ENCODE measurements at places on chromosomes 3 and 15.

DNA sequence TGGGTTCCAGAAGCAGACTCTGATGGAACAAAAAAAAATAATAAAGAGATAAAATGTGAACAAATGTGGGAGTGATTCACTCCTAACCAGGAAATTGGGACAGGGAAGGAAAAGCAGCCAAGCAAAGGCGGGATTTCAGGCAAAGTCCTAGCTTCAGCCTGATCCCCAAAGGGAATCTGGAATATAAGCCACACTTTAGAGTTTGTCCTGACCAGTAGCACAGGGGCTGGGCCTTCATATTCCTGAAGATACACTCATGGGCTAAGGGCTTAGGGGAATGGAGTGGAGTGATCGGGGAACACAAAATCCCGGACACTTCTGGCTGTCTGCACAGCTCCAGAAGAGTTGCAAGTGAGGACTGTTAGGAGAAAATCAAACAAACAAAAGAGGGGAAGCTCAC is 135.0 kb upstream of the COL8A1 start:
- no peak for DNase-seq

GRCh38 chr3:25151281-25151902 is 276.7 kb upstream of the RARB start:
- DNase-seq, result no peak

DNA sequence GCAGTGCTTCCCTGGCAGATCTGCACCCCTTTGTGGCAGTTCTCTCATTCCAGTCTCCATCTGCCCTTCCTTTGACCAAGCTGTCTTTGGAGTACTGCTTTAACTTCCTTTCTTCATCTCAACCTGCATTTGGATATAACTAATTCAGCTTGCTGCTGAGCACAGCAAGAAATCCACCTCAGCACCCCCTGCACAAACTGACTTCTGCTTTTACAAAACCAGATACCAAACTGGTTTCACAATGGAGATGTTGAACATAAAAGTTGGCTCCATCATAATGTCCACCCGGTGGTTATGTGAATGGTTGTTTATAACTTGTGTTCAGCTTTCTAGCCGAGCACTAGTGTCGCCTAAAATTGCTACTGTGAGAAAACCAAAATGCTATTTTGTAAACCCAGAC is 341.1 kb upstream of the SEMA6D start:
- DNase-seq, result no peak

DNA sequence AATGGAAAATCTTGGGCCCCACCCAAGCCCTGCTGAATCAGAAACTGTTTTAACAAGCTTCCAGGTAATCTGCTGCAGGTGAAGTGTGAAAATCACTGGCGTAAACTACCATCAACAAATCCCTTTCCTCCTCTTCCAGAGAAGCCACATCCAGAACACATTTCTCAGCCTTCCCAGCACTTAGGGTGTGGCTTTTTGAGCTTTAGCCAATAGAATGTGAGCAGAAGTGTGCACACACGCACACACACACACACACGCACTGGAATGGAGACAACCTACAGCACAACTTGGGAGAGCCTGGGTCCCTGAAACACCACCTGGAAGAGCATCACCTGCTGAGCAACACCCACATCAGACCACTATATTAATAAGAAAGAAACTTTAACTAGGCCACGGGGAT is 98.6 kb downstream of the OSBPL10 start:
- no peak for DNase-seq

- DNase-seq, result no peak
These were observed 716.8 kb upstream of the BCHE start for GRCh38 chr3:166554023-166554422.

DNA sequence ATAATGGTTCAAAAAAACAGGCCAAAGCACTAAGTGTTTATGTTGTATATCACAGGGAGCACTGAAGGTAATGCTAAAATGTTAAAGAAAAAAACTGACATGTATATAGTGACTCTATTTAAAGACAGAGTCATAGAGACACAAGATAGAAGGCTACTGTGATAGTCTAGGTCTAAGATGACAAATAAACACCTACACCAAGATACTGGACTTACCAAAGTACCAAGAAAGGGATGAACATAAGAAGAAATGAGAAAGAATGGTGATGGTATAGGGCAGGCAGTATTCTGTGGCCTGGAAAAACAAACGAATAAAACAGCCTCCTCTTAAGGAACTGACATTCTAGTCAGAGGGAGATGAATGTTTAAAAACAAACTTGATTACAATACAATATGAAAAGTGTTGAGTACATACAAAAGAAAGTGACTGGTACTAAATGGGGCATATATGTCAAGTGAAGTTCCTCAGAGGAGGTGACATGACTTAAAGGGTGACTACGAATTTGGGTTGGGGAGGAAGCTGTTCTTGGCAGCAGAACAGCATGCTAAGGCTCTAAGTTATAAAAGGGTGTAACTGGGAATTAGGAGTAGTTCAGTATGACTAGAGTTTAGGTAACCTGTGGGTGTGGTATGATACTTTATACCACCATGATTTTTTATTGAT is 5.9 kb downstream of the ABHD10 start:
- DNase-seq, result no peak

GRCh38 chr15:52261498-52262242 is 33.9 kb downstream of the MYO5C start:
- peak; percentile 81 for DNase-seq

DNA sequence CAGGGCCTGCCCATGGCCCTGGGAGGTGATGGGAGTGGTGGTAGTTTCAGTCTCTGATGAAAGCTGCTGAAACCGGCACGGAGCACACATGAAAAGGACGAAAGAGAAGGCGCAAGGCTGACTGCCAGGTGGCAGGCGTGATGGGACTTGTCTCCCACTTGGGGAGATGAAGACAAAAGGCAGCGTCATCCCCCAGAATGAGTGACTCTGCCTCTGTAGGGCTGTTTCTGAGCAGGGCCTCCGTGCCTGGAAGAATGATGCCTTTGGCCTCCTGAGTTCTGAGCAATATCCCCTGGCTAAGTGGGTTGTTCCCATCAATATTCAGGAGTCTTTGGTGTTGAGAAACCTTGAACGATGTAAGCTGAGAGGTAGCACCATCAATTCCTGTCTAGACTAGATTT is 237.8 kb downstream of the OPA1 start:
- no peak for DNase-seq

- no peak for DNase-seq
These were observed 93.7 kb downstream of the FBLN2 start for GRCh38 chr3:13642597-13642996.

DNA sequence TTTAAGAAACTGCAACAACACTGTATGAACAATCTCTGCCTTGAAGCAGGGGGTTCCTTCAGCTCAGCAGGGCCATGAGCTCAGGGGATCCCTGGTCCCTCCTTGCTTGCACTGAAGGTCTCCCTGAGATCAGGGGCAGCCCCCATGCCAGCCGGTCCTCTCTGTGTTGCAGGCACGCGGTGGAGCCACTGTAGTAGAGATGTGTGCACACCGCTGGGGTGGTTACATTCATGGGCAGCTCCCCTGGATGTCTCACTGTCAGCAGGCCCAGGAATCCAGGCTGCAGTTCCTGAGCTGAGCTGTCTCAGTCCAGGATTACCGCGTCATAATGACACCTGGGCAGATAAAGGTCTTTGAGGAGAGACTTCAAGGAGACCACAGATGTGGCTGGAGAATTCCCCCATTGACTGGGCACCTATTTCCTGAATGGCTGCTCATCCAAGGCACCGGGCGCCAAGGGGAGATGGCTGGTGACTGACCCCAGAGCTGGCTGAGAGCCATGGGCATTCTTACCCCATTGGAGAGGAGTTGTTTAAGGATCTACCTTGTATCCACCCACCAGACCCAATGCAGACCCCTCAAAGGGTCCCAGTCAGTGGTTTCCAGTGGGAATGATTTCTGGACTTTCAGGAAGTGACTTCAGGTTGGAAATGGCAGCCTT is 10.4 kb upstream of the KLF13 start:
- no peak for DNase-seq

All from stimulated activated effector memory CD8-positive, alpha-beta T cell treated with anti-CD3 and anti-CD28 coated beads, Interleukin-12 subunit alpha, Interleukin-12 subunit beta, amount 100 ng/mL, for 72 hours (primary cell).